ENCODE measurements at places on chromosomes 16 and 17.

DNA sequence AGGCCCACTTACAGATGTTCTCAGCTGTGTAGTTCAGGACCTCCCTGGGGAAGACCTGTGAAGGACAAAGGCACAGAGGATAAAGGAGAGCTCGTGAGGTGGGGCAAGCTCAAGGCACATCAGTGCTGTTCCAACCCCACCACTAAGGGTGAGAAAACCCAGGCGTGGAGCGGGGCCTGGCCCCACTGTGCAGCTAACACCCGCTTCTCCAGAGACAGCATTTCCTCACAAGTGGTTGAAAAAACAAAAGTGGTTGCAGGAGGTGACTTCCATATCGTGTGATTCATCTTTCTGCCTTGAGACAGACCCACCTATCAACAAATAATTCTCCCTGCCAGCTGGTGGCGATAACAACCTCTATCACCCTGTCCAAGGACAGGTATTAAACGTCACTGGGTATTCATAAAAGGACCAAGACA is 30.0 kb downstream of the SNN start:
- DNase-seq: peak; percentile 72

GRCh38 chr16:77064037-77064436 is 127.0 kb upstream of the MON1B start:
- DNase-seq: no peak

DNA sequence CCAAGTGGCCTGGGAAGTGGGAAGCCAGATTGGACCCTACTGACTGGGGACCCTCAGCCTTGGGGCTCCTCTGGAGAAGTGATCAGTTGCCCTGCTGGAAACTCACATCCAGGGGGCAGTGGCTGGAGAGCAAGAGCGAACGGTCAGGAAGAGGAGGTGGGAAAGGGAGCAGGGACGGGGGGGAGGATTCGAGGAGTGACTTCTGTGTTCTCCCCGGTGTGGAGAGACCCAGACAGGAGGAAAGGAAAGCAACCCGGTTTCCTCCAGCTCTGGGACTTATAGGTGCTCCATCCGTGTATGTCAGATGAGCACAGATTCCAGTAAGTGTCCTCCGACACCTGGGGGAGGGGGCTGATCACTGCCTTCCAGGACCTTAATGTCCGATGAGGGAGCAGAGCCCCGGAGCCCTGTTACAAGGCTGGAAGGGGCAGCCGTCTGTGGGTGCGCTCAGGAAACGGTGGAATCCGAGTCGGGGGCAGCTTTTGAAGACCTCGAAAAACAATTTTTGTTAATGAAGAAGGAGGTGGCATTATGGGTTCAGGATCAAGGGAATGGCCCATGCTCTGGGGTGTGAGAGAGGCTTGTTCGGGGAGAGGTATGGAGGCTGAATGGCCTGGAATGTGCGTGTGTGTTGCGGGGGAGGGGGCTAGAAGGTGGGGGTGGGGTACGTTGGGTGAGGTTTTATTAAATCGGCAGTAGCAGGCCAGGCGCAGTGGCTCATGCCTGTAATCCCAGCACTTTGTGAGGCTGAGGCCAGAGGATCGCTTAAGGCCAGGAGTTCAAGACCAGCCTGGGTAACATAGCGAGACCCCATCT is 34.8 kb upstream of the NDRG4 start:
- no peak for DNase-seq

DNA sequence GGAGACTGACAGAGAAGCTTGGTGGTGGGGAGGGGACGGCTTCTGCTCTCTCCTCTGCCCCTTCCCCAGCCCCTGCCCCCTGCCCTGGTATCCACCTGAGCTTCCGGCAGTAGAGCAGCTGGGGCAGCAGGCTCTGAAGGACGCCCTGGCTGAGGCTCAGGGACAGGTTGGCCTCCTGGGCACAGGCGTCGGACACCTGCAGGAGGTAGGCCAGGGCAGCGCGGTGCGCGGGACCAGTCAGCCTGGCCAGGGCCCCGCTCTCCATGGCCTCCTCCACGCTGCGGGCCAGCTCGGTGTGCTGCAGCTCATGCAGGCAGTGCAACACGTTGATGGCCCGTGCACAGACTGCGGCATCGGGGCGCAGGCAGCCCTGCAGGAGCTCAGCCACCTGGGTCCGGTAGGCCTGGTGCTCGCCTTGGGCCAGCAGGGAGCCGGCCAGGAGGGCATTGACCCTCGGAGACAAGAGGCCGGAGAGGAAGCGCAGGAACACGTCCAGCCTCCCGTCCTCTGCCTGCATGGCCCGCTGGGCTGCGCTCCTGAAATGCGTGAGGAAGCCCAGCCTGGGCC is 14.2 kb downstream of the NLRC3 start:
- no peak for DNase-seq

GRCh38 chr16:11082860-11083388 is 138.6 kb downstream of the CLEC16A start:
- DNase-seq: no peak

- no peak for DNase-seq
Observed at GRCh38 chr17:2053380-2054261, 1.3 kb upstream of the HIC1 start.

DNA sequence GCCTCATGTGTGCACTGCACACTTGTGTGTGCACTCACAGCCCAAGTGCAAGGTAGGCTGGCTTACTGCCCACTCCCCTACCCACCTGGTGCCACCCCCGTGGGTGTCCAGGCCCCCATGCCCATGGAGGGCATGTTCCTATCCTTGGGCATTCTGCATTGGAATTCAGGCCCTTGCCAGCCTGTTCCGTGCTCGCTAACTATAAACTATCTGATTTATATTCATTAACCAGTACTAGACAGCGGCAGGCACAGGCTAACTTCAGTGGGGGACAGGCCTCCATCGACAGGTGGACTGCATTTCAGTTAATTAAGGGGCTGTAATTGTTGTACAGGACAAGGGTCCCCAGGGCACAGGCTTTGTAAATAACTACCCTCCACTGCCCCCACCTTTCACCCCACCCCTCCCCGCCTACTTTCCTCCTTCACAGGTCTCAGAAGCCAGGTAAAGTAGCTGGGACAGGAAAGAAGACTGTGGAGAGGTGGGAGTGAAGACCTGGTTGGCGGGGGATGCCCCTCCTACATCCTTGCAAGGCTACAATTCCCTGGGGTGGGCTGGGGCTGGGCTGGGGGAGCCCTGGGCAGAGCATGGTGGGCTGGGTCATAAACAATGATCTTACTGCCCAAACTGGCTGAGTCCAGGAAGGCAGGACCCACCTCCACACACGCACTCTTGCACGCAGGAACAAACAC is 119.0 kb upstream of the LHX1 start:
- DNase-seq: no peak

GRCh38 chr16:78509965-78510364 is 410.5 kb downstream of the WWOX start:
- no peak for DNase-seq

- peak; percentile 70 for DNase-seq
Observed at GRCh38 chr17:74288785-74289184, 14.8 kb downstream of the DNAI2 start.

GRCh38 chr17:51442088-51442865 is 181.9 kb downstream of the UTP18 start:
- DNase-seq: no peak

DNA sequence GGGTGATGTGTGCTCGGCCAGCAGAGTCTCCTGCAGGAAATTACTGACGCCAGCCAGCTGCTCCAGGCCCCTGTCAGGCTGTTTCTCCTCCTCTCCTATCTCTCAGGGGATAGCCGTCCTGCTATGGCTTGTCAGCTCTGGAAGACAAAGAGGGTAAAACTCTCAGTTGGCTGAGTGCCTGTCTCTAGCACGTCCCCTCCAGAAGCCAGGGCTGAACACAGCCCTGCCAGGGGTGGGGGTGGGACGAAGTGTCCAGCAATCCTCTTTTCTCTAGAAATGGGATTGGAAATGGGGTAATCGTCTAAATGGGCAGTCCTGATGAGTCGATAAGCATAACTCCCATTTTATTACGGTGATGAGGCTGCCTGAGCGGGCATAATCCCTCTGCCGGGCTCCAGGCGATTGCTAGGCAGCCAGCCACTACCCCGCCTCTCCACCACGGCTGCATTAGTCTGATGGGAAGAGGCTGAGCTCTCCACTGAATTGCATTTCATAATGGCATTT is 89.1 kb upstream of the GNAO1 start:
- no peak for DNase-seq

DNA sequence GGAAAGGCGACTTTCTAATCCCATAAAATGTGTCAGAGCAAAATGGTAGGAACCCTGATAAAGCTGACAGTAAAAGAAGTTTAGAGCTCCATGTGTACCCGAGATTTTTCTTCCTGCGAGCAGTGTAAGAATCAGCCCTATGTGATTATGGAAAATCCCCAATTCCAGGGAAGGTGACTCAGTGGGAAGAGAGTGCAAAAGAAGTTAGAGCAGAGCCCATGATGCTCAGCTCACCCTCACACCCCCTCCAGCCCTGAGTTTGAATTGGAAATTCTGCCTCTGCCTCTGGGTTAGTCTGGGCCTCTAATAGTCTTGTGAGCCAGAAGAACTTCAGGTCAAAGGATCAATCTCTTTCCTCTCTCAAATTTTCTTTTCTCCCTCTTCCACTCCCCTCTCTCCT is 12.5 kb downstream of the C17orf78 start:
- peak; percentile 34 for DNase-seq

DNA sequence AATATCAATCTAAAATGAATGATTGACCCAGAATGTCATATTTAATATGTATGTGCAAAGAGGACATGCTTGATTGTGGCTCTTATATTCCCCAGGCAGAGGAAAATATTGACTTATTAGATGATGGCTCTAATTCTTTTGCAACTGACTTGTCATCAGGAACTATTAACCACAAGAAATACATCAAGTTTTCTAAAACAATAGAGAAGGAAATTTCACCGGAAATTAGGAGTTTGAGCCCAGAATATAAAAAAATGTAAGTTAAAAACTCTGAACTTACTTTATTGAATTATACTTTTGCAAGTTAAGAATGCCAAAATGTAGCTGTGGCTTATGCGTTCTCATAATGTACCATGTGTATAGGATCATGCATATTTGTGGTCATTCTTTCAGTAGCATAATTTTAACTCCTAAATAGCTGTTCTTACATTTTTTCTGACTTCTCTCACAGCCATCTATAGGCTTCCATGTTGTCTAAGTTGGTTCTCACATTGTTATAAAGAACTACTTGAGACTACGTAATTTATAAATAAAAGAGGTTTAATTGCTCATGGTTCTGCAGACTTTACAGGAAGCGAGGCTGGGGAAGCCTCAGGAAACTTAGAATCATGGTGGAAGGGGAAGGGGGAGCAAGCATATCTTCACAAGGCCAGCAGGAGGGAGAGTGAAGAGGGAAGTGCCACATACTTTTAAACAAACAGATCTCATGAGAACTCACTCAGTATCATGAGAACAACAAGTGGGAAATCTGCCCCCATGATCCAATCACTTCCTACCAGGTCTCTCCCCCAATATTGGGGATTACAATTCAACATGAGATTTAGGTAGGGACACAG is 11.6 kb downstream of the EFCAB13 start:
- DNase-seq: no peak

GRCh38 chr16:83704656-83705055 is 103.1 kb upstream of the HSBP1 start:
- DNase-seq: no peak

GRCh38 chr17:9987779-9988585 is 82.9 kb upstream of the RCVRN start:
- DNase-seq: no peak

- DNase-seq: no peak
Observed at GRCh38 chr16:58218786-58219185, 20.9 kb upstream of the CSNK2A2 start.

GRCh38 chr17:1563786-1564613 is 1.4 kb upstream of the PITPNA start:
- DNase-seq: no peak

DNA sequence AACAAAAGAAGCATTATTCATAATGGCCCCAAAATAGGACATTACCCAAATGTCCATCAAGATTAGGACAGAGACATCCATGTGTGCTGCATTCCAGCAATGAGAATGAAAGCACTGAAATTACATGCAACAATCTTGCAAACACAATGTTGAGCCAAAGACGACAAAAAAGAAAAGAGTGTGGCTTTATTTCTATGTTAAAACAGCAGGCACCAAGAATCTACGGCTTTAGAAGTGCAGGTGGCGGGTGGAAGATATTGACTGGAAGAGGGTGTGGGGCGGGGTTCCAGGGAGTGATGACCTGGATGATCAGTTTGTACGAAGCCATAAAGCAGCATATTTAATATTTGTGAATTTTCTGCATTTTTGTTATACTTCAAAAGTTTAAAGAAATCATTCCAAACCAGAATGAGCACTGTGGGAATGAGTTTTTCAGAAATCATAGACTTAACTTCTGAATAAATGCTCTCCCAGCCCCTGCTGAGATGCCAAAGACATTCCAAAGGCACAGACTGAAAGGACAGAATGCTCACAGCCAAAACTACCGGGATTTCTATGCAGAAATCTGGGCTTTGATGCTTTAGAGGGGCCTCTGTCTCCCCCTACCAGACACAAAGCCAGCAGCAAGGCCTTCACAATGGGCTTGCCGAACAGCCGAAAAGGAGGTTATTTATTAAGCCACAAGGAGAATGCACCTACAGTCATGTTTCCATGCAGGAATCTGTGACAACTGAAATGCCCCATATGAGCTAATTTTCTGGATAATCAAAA is 361.6 kb downstream of the GRIN2A start:
- no peak for DNase-seq

DNA sequence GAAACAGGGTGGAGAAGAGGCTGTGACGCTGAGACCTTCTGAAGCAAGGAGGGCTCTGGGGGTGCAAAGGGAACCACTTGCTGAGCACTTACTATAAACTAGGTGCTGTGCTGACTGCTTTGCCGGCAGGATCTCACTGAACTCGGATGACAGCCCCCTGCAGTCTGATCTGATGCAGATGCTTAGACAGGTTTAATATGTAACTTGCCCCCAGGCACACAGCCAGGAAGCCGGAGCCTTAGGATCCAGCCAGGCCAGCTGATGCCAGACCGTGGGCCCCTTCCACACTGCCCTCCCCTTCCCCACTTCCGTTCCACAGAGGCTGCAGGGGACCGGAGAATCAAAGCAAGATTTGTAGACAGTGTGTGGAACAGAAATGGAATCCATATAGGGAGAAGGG is 23.1 kb downstream of the SPACA3 start:
- DNase-seq: no peak

GRCh38 chr17:34081269-34081668 is 173.8 kb upstream of the CCL2 start:
- no peak for DNase-seq

DNA sequence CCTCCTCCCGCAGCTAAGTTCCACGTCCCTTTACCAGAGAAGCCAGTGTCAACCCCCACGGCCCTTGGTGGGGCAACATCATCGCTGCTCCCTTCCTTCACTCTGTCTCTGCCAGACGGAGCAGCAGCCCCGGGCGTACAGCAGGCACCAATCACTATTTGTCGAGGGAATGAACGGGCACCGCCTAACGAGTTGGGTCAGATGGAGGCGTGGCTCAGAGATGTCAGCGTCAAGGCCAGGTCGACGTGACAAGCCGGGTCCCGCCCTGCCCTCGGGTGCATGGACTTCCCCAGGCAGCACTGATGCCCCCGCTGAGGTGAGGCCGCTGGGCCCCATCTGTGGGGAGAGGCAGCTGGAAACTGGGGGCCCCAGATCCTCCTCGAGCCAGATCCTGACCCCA is 50.0 kb downstream of the CBFA2T3 start:
- no peak for DNase-seq

GRCh38 chr17:27322026-27322425 is 28.1 kb downstream of the WSB1 start:
- no peak for DNase-seq

GRCh38 chr16:17408955-17409441 is 61.8 kb downstream of the XYLT1 start:
- no peak for DNase-seq

- no peak for DNase-seq
Observed at GRCh38 chr16:17773698-17774101, 302.9 kb upstream of the XYLT1 start.

- peak; percentile 81 for DNase-seq
Observed at GRCh38 chr16:81500833-81501521, 56.4 kb downstream of the CMIP start.
